ENCODE measurements at places on chromosomes 1 and 21.

GRCh38 chr1:14994841-14995437 is 158.6 kb upstream of the TMEM51 start:
- DNase-seq = no peak

DNA sequence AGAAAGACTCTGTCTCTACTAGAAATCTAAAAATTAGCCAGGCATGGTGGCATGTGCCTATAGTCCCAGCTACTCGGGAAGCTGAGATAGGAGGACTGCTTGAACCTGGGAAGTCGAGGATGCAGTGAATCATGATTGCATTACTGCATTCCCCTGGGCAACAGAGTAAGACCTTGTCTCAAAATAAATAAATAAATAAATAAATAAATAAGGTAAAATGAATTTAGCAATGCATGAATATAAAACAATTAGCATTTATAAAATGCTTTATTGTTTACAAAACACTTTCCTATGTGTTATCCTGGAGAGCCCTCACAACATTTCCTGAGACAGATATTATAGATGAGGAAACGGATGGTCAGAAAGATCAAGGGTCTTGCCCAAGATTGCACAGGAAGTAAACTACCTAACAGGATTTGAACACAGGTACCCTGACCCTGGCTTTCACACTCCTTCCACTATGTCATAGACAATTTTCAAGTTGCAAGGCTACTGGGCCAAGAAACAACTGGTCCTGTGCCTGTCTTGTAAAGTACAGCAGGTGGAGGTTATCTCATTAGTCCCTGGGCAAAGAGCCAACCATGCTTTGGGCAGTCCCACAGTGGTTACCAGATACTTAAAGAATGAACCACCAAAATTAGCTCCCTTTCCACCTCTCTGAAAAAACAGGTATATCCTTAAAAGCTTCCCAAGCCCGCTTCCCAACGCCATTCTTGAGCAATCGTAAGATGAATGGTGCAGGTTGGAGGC is 15.4 kb upstream of the VSIG8 start:
- DNase-seq = no peak

DNA sequence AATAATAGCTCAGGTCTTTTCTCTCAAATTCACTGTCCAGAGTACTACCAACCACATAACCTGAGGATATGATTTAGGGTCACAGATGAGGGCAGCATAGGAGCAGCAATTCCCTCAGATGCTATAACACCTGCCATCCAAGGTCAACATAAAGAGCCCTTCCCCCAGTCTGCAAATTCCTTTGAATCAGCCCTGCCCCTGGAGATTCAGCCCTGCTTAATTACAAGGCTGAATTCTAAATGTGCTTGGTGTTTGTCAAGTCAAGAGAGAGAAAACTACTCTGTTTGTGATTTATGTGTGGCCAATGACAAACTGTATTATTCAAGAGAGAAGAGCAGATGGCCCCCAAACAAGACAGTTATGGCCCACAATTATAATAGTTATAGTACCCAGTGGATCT is 195.7 kb upstream of the ADGRL2 start:
- no peak for DNase-seq

DNA sequence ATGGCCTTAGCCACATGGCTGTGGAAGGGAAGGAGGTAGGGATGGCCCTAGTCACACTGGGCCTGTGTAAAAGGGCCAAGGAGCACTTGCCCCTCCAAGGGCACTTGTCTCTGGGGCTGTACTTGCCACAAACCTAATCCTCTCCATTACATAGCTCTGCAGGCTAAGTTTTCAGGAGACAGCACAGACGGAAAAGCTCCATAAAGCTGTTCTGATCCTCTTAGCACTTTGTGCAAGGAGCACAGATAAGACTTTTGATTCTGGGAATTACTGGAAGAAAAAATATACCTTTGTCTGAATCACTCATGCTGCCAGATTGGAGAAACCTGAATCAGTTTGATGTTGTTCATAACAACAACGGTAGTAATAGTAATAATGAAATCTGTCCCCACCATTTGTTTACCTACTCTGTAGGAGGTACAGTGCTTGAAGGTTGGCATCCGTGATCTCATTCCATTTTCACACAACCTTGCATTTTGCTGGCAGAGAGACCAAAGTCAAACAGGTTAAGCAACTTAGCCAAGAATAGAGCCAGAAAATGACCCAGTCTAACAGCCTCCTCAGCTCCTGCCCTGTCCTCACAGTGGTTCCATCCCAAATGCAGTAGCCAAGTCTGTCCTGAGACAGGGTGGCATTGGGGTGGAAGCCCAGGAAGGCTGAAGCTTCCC is 207.1 kb downstream of the ROR1 start:
- no peak for DNase-seq

DNA sequence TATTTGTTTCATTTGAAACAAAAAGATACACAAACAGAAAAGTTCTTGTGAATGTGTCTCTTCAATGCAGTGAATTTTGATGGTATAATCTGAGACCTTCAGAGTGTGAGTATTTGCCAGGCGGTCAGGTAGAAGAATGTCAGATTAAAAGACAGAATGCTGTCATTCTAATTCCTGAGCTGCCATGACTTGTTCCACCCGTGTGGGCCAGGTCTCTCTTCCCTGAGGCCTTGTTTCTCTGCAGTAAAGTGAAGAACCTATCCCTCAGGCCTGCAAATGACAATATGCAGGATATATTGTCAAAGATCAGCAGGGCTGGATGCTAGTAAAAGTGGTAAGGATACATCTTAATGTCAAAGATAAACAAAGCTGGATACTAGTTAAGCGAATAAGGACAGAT is 111.4 kb downstream of the ZP4 start:
- DNase-seq = no peak

GRCh38 chr21:40686526-40686925 is 160.4 kb downstream of the DSCAM start:
- no peak for DNase-seq

- DNase-seq = no peak
Observed at GRCh38 chr1:111163363-111163762, 23.3 kb downstream of the CEPT1 start.

- no peak for DNase-seq
Observed at GRCh38 chr1:87977145-87977544, 648.5 kb downstream of the LMO4 start.

DNA sequence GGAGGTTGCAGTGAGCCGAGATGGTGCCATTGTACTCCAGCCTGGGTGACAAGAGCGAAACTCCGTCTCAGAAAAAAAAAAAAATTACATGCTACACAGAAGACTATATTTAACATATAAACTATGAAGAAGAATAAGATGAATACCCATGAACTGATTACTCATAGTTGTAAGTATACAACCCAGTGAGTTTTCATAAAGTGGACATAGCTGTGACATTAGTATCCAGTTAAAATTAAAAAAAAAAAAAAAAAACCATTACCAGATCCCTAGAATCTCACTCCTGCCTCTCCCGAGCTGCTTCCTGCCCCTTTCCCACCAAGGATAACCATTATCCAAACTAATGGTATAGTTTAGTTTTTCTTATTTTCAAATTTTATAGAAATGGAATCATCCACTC is 37.4 kb downstream of the UBE4B start:
- no peak for DNase-seq

DNA sequence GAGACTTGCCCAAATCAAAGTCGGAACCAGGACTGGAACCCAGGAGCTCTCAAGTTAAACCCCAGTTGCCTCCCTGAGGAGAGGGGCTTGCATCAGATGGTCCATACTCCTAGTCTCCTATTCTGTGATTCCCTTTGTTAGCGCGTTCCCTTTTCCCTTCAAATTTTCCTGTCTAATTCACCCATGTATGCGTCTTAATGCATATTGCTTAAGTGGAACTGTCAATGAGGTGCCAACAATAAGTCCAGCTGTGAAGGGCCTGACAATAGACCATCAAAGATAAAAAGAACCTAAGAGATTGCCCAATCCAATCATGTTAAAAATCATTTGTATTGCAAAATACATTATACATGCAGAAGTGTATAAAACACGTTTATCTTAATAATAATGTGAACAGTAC is 634 bp upstream of the SPATA6 start:
- no peak for DNase-seq

GRCh38 chr1:68206848-68207689 is 25.3 kb downstream of the WLS start:
- DNase-seq = no peak

DNA sequence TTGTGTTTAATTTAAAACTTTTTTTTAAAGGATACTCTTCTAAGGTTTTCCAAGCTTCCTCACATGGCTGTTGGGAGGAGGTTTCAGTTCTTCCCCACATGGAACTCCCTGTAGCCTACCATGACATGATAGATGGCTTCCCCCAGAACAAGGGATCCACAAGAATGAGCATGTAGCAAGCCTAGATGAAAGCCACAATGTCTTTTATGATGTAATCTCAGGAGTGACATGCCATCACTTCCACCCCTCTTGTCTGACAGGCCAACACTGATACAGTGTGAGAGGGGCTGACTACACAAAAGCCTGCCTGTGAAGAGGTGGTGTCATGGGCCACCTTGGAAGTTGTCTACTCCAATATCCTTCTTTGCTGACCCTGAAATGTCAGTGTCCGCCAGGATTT is 32.0 kb downstream of the CD34 start:
- no peak for DNase-seq
